AG08395 (cell line): ENCODE measurements at places on chromosomes 5 and 9.

DNA sequence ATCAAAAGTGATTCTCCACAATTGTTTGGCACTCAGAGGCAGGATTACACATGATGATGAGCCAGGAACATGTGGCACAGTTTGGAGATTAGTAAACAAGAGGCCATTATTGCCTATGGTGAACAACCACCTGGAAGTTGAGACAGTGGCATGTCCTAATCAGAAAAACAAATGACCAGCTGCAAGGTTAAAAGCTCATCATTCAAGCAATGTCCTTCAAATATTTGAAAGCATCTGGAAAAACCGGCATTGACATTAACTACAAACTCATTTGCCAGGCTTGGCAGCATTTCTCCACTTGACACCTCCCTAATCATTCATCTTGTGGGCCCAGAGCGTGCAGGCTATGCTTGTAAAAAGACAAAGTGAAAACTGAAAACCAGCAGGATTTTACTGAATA is 80.6 kb upstream of the MEGF10 start:
- DNase-seq = no peak

DNA sequence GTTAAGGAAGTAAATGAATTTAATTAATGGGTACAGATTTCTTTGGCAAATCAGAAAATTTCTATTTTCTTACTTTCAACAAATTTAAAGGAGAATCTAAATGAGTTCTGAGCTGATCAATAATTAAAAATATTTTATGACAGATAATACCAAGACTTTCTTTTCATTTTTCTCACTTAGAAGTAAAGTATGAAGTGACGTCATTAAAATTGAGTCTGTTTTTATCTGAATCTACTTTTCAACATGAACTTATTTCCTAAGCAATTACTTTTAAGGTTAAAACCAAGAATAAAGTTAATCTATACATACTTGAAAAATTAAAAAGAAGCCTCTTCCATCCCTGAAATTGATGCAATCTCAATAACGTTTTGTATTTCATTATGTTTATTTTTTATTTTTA is 552.8 kb upstream of the ST8SIA4 start:
- no peak for DNase-seq

- no peak for DNase-seq
These were observed 58.0 kb upstream of the IL6ST start for GRCh38 chr5:56052735-56053134.

DNA sequence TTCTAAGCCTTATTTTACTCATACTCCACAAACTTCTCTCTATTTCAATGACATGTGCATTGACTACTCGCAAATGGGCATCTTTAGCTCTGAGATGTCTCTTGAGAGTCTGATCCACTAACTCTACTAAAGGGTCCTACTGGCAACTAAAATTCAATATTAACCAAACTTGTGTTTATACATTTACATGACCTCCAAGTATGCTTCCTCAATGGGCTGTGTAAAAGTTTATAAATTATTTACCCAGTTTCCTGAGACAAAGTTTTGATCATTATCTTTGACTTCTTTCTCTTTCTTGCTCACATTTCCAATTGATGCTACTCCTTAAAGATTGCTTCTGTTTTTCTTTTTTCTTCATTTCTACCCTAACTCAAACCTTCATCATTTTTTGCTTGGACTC is 510.1 kb upstream of the DAB2 start:
- no peak for DNase-seq

DNA sequence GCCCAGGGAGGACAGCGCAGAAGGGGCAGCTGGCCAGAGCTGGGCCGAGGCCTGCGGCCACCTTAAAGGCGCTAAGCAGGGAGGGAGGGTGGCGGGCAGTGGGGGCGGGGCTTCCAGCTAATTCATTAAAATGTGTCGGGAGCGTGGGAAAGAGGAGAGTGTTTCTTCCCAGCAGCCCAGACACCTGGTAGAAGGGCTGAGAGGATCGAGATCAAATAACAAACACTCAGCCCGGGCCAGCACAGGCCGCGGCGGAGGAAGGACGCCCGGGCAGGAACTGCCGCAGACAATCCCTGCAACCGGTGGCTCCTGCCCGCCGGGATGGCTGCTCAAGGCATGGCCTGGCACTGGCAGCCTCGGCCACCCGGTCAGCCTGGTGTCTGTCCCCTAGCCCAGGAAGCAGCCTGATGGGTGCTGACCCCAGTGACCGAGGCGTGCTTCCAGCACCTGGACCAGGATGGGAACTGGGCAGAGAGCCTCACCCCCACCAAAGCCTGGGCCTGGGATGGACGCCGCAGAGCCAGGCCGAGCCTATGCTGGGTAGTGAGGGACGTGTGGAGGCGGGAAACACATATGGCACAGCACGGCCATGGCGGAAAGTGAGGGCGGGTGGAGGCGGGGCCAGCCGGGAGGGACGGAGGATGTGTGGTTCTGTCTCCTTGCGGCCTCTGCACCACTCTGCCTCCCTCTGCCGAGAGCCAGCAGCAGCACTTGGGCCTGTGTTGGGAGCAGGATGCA is 3.2 kb upstream of the NRARP start:
- peak; percentile 63 for DNase-seq
